SIG-M5 (cell line): ENCODE measurements at places on chromosomes 13 and 19.

DNA sequence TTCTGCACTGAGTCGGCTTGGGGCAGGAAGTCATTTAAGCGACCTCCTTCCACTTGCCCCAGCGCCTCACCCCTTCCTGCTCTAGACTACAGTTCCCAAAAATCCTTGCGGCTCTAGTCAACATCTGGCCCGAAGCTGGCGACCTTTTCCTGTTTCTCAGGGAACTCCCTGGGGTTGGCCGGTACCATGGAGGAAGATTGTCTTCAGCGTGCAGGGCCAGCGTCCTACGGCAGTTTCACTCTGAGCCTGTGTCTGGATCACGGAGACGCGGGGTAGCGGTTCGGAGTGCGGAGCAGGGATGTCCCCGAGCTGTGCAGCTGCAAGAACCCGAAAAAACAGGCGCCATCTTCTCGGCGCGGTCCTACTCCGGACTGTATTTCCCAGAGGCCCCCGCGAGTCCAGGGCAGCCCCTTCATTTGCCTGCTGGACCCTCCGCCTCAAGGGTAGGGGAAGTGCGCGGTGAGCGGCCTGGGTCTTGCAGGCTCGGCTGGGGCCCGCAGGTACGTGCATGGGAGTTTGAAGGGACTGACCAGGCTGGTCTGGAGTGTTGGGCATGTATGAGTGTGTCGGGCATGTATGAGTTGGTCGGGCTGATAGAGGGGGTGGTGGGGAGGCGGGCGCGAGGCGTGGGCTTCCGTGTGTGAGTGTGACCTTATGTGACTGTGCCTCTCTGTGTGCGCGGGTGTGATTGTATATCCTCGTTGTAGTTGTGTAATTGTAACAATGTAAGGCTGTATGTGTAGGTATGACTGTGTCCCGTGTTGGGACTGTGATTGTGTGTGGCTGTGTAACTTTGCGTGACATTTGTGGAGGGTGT lies at the start of gene ZNF383:
ZNF383 (plus strand) TSS at position 440 of the 817 bp plus-strand sequence. CDS start 12,240 bp downstream, outside the sequence.
- DNase-seq, result peak; percentile 39

- DNase-seq, result no peak
Observed at GRCh38 chr19:35273686-35274259, 5.0 kb downstream of the USF2 start.

GRCh38 chr13:37669845-37670244 lies 71.3 kb upstream of the POSTN start:
- DNase-seq, result no peak

DNA sequence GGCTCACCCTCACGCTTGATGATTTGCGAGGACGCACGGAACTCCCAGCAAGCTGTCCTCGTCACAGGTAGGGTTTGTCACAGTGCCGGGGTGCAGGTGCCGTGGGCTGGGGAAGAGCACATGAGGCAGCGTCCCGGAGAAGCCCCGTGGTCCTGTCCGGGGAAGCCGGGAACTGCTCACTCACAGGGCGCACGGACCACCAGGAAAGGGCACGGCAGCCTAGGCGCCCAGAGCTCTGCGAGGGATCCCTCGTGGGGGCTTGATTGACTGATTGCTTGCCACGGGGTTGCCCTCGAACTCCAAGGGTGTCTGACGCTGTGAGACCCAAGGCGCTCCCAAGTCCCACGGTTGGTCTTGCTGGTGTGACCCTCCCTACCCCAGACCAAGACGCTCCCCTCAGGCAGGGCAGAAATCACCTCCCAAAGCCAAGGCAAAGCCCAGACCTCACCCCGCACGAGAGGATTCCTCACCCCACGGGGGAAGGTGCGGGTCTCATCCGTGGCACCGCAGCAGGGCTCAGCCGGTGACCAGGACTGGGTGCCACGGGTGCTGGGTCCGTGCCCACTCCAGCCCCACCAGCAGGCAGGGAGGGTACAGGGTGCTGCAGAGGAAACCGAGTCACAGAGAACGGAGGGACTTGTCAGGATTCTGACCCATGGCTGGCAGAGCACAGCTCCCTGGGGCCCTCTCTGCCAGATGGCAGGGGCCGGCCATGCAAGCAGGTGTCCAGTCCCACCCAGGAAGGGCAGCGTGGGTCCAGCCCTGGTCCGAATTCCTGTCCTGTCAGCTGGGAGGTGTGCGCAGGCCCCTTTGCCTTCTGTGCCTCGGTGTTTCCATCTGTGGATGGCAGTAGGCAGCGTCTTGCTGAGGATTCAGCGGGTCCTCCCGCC lies 7.7 kb downstream of the C2CD4C start:
- DNase-seq, result no peak

DNA sequence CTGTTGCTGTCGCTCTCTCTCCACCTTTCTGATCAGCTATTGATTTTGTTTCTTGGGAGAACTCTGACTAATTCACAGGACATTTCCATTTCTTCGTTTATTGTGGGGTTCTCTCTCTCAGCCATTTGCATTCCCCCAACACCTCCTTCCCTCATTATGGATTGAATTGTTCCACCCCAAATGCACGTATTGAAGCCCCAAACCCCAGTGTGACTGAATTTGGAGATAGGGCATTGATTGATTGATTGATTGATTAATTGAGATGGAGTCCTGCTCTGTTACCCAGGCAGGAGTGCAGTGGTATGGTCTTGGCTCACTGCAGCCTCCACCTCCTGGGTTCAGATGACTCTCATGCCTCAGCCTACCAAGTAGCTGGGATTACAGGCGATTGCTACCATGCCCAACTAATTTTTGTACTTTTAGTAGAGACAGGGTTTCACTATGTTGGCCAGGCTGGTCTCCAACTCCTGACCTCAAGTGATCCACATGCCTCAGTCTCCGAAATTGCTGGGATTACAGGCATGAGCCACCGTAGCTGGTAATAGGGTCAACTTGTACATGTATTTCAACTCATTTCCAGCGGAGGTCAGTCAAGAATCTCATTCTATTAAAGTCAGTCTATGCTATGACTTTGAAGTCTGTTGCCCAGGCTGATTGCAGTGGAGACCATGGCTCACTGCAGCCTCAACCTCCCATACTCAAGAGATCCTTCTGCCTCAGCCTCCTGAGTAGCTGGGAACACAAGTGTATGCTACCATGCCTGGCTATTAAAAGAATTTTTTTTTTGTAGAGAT lies 13.6 kb downstream of the NFILZ start:
- DNase-seq, result no peak

DNA sequence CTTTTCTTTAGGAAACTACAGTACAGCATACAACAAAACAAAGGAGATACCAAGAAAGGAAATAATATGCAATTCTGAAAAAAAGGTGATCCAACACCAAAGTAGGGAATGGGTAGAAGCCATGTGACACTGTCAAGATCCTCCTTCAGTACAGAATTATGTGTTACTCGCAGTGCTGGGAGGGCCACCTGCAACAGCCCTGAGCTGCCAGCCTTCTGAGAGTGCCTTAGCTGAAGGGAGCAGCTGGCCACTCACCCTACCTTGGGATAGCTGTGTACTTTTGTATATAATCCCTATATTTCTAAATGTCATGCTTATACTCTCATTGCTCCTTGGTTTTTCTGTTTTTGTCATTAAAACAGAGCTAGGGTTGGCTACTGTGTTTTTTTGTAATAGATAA lies 1518.2 kb upstream of the PCDH20 start:
- DNase-seq, result no peak
